ENCODE measurements at places on chromosomes 2 and 18.

DNA sequence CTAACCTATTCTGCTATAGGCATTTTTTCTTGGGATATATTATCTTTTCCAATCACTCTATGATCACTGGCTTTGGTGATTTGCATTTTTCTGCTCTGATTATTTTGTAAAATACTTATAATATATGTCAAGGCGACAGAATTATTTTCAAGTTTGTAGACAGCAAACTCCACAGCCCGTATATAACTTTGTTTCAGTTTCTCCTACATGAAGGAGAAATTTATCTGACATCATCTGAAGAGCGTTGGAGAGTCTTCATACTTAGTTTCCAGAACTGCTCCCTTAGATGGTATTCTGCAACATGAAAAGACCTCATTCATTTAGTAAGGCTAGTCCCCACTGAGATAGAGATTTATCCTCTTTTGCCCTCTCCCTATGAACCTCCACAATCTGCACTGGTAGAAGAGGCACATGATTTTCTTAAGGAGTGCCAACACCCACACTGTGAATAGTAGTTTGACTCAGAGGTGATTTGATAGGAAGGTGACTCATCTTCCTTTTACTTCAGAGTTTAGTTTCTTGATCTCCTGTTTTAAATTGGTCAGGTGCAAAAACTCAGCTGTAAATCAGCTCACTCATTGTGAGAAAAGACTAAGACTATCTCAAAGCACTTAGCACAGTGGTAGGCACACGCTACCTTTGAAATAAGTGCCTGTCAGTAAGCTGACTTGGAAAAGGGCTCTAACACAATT lies 1848.6 kb upstream of the CELF4 start:
- DNase-seq = no peak

GRCh38 chr2:19649785-19650380 lies 251.9 kb downstream of the TTC32 start:
- DNase-seq = no peak

DNA sequence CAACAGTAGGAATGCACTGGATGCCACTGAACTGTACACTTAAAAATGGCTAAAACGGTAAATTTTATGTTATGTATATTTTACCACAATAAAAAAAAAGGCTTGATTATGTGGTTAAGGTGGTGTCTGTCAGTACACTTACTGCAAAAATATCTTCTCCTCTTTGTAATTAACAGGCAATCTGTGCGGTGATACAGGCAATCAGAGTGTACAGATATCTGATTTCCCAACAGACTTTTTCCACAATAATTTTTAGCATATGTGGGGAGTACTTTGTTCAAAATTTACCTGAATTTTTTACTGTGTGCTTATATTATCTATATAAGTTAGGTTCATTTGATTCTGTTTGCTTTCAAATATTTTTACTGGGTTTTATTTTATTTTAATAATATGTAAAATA lies 175.0 kb upstream of the PGAP1 start:
- DNase-seq = no peak

DNA sequence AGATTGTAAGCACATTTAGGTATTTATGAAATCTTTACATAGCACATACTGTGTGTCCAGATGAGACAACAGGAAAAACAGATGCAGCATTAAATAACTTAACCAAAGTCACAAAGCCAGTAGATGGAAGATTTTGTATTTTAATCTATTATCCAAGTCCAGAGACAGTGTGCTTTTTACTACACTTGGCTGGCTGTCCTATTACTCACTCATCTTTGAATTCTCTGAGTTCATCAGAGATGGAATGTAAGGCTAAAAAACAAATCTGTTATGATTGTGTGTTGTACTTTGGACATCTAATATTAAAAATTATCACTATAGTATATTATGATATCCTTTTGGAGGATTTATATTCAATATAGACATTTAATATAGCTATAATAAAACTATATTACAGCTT lies 1189.4 kb downstream of the DSC3 start:
- no peak for DNase-seq

Data from DMS 273 treated with DMSO at 0.1 percent for 48 hours (cell line).